ENCODE measurements at places on chromosomes 4 and X.

GRCh38 chr4:188903986-188904385 lies 764.7 kb downstream of the TRIML1 start:
- DNase-seq: no peak

- DNase-seq: no peak
Observed at GRCh38 chrX:33607042-33607595, 395.8 kb upstream of the DMD start.

DNA sequence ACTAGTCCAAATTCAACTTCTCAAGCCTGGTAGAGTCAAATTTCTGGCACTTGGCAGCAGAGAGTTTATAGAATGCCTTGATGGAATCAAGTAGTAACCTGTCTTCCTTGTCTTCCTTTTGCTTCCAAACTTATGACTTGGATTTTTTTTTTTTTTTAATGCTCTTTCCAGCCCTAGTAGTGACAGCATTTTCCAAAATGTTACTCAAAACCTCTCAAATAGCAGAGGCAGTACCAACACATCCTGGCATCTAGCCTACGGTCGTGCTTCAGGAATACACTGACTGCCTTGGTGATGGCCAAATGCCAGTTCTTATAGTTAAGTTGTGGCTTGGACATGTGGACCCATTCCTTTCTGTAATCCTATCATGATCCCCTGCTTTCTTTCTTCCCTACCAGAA lies 46.0 kb downstream of the GALNT7 start:
- no peak for DNase-seq

DNA sequence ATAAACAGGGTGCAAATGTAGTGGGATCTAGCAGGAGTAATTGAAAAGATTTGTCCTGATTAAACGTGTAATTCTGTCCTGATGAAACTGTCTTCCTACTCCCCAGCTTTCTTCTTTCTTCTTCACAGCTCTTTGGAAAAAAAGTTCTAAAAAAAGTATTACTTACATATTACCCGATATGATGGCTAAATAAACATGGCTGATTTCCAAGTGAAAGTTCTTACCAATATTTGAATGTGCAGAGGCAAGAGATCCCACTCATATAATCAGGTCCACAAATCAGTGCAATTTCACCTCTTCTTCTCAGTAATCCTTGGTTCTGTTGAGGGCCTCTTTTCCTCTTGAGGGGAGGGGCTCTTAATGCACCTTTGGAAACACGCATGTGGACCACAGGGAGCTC lies 78.7 kb downstream of the ZNF827 start:
- DNase-seq: no peak

DNA sequence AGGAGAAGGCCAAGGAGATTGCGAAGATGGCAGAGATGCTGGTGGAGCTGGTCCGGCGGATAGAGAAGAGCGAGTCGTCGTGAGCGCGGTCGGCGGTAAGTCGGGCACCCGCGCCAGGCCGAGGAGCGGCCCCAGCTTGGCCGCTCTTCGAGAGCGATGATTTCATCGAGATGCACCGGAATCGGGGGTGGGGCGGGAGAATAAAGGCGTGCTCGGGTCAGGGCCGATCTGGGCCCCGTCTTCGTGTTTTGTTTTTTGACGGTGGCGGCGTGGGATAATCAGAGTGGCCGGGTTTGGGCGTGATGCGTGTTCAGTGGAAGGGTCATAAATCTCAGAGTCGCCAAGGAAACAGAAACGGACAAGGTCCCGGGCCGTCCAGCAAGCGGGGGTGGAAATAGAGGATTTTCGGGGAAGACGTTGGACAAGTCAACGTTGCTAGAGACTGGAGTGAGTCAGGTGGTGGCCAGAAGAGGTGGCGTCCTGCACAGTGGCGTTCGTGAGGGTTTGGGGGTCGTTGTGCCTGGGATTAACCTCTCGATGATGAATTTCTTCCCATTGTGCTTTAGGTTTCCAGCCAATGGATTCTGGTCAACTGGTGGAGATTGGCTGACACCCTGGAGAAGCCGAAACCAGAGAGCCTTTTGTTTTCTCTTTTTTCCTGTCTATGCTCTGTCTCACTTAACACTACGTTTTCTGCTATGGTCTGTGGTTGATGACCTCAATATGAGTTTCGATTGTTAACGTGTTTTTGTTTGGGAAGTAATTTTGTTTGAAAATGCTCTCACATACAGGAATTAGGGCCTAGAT lies 882 bp downstream of the MRFAP1 start:
- DNase-seq: peak; percentile 24

GRCh38 chr4:2796849-2797544 lies 4.1 kb downstream of the SH3BP2 start:
- no peak for DNase-seq
